ENCODE measurements at places on chromosomes 3 and 15. TPM values are rescaled to one million over a fixed set of nuclear protein-coding genes. Genes with fewer than 3 reads are reported as not detected.

- DNase-seq, result no peak
These were observed 33.4 kb upstream of the ZNF609 start for GRCh38 chr15:64426845-64427465.

- DNase-seq, result no peak
These were observed 82.4 kb downstream of the WWTR1 start for GRCh38 chr3:149575213-149575960.

GRCh38 chr3:66326340-66326739 lies 105.5 kb downstream of the SLC25A26 start:
- DNase-seq, result no peak

DNA sequence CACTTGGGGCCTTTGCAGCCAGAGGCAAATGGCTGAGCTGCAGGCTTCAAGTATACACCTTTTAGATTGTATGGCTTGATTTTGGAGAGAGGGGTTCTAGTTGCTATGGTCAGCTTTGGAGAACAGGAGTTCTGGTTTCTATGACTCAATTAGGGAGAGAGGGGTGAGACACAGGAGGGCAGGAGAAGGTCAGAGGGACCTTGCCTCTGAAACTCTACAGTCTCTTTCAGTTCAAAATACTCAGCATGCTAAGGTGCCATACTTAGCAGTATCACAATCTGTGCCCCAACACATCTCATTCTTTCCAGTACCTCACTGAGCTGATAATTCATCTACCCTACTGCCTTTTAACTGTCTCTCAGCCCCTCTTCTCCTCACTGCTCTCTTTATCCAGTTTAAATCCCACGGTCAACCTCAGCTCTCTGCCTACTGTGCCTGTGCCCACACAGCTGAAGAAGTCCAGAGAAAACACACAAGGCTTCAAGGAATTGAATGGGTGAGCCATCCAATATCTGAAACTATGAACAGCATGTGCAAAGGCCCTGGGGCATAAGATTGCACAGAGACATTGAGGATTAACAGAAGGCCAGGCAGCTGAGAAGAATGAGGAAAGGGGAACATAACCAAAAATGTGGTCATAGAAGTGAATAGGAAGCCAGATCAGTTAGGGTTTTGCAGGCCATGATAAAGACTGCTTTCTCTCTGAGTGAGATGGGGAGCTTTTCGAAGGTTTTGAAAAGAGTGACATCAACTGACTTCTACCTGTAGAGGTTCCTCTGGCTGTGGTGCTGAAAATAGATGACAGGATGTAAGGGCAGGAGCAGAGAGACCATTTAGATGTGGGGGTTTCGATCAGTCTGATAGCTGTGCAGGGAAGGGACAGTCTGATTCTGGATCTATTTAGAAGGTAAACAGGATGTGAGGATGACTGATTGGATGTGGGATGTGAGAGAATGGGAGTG lies 54.5 kb upstream of the C3orf80 start:
- DNase-seq, result no peak

GRCh38 chr3:95319921-95320494 lies 1257.1 kb downstream of the NSUN3 start:
- DNase-seq, result no peak

SCN11A gene
- total RNA-seq, result not detected

DNA sequence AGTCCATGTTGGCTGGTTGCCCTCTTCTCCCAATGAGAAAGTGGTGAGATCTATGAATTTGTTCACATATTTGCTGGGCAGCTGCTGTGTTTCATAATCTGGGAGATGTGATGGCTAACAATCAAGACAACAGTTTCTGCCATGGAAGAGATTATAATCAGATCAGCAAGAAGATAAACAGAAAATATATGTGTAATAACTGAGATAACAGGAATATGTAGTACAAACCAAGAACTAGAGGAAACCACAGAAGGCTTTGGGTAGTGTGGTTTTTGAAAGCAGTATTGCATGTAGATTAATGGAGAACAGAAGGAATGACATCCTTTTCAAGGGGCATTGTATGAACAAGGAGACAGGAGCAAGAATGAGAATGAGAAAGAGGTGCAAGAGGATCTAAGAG lies 12.2 kb upstream of the CSTA start:
- no peak for DNase-seq

PLAAT1 gene
- total RNA-seq, result 2.1 TPM

AGTR1 gene
- 0.14 TPM for total RNA-seq

MYL3 gene
- 4.2 TPM for total RNA-seq

TICRR gene
- 13.1 TPM for total RNA-seq
